ENCODE measurements at places on chromosomes 1 and 21.

DNA sequence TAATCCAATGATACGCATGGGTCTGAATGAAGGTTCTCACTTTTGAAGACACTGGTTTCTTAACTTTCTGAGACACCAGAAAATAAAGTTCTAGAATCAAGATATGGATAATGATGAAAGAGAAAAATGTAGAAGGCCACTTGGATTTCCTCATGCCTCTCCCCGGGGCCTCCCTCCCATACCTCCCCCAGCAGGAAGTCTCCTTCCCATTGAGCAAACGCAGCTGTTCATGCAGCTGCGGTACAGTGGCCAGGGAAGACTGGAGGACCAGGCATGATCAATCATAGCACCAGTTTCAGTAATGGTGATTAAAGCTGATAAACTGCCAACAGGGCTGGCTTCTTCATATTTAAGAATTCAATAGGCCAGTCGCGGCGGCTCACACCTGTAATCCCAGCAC lies 10.9 kb upstream of the UBR4 start:
- DNase-seq: no peak

DNA sequence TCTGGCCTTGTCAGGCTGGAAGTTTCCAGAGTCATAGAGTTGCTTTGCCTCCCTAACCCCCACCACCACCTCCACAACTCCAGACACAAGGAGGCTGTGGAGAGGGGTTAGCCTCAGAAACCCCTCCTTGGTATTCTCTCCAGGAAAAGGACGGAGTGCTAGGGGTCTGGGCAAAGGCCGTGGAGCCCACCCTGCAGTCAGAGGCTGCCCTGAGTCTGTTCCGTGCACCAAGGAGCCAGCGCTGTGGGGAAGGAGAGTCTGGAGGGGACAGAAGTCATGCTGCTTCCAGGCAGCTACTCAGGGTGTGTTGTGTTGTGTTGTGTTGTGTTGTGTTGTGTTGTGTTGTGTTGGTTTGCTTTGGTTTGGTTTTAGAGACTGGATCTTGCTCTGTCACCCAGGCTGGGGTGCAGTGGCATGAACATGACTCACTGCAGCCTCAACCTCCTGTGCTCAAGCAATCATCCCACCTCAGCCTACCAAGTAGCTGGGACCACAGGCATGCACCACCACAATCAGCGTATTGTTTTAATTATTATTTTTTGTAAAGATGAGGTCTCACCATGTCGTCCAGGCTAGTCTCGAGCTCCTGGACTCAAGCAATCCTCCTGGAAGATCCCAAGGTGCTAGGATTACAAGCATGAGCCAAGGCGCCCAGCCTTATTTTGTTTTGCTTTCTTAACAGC lies 122.2 kb upstream of the TMEM51 start:
- DNase-seq: no peak

DNA sequence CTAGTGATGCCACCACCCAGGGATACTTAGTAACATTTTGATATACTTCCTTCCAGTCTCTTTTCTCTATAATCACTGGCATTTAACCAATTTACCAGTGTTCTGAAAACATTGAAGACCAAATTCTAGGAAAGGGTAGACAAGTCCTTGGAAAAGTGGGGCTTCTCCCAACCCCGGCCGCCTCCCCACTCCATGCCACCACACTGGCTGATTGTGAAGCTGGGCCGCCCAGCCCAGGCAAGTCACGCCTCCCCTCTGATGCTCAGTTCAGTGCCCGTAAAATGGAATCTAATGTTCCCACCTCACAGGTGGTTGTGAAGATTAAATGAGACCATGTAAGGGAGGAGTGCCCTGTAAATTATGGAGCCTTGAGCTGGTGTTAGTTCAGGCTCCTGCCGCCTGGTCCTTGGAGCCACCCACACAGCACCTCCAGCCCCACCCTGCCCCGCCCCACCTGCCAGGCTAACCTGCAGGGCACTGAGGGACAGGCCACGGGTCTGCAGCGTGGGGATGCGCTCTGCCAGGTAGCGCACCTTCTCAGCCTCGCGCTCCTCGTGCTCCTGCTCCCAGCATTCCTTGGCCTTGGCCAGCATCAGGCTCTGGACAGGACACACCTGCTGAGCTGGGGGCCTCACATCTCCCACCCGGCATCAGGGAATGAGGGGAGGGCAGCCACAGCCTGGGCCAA lies 7.3 kb downstream of the TNNI1 start:
- no peak for DNase-seq

GRCh38 chr1:218345673-218346390 lies 696 bp downstream of the TGFB2 start:
- peak; percentile 14 for DNase-seq

- no peak for DNase-seq
Measured at GRCh38 chr1:185404907-185405568, 88.0 kb upstream of the IVNS1ABP start.

- no peak for DNase-seq
Measured at GRCh38 chr1:231927431-231927830, 300.8 kb downstream of the DISC1 start.

DNA sequence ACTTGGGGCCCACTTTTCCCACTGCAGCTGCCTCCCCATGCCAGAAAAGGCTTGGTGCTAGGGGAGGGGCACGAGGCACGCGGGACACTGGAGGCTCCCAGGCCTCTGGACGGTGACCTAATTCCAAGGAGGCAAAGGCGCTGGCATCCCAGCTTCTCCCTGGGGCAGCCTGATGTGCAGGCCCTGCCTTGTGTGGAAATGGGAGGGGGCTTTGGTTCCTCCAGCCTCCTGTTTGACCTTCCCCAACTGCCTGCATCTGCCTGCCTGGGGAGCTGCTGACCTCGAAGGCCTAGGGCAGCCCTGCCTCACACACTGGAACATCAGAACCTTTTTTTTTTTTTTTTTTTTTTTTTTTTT lies 39.9 kb downstream of the KIAA1614 start:
- no peak for DNase-seq

DNA sequence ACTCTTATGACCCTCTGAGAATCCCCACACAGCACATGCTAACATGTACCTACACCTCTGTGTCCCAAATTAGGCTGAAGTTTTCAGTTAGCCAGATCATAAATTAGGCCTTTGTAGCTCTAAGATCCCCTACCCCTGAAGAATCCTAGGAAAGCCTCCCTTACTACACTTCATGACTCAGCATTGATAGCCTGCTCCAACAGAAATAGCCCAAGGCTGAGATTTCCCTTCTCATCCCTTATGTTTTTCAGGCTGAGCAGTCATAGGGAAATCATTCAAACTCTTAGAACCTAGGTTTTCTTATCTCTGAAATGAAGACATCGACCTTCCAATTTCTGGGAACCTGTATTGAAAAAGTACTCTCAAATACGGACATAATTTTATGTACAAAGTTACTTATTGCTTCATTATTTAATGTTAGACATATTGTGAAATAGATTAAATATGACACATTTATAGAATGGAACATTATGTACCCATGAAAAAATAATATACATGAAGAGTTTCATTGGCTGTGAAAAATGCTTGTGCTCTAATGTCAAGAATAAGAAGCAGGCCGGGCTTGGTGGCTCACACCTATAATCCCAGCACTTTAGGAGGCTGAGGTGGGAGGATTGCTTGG lies 122.4 kb upstream of the UBE2U start:
- no peak for DNase-seq

GRCh38 chr1:246335151-246335550 lies 171.9 kb downstream of the SMYD3 start:
- no peak for DNase-seq

- DNase-seq: no peak
Measured at GRCh38 chr21:44571296-44571695, 2.2 kb upstream of the KRTAP10-4 start.

GRCh38 chr1:239913141-239913585 lies 178.5 kb upstream of the FMN2 start:
- no peak for DNase-seq

GRCh38 chr1:20729155-20729931 lies 3.2 kb downstream of the SH2D5 start:
- no peak for DNase-seq

GRCh38 chr1:28480308-28480707 lies 25.5 kb upstream of the RCC1 start:
- DNase-seq: no peak

DNA sequence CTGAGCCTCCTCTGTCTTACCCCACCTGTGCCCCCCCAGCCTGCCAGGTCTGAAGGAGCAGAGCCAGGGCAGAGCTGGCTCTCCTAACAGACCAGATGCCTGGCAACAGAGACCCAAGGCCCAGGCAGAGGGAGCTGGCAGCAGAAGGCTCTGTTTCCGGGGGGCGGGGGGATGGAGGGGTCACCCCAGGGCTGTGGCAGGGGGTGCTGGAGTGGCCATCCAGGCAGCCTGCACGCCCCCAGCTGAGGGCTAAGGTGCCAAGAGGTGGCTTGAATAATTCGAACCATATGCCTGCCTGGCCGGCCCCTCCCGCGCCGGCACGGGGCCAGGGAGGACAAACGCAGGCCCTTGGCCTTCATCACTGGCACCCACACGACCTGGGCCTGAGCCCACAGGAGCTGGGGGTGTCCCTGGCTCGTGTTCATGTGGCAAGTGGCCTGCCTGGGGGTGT lies 16.0 kb upstream of the PLEKHG5 start:
- DNase-seq: no peak

DNA sequence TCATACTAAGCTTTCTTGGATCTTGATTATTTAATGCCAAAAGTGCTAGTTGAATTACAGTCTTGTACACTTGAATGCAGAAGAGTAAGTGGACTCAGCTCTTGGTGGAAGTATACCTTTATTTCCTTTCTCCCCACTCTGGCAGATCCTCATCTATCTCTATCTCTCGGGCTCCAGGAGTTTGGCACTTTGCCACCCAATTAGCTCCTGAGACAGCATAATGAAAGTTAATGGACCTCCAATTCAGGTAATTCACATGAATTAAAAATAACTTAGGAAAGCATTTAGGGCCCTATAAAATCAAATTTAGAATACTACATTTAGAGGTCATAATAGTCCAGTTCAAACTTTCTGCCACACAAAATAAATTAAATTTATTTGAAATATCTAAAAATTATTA lies 67.4 kb downstream of the OLFM3 start:
- DNase-seq: no peak

GRCh38 chr1:77506771-77507170 lies 175.7 kb downstream of the ZZZ3 start:
- DNase-seq: no peak

DNA sequence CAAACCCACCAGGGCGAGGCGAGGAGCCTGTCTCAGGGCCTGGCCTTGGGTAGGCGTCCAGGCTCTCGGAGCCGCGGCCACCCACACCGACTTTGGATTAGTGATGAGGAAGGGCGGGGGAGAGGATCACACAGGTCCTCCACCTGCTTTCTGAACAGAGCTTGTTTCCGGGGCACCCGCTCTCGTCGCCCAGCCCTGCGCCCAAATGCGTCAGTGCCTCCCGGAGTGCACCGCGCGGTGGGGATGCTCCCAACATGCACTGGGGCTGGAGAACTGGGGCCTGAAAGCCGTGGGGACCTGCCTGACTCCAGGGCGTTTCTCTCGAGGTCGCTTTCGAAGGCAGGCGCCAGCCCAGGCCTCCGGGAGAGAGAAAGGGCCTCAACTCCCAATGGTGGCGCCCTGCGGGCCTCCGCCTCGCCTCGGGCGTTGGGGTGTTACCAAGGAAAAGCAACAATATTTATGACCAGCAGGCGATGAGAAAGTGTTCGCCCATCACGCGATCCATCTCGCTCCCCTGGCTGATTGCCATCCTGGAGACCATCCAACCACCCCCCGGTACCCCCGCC lies 8.9 kb upstream of the LHX8 start:
- no peak for DNase-seq

DNA sequence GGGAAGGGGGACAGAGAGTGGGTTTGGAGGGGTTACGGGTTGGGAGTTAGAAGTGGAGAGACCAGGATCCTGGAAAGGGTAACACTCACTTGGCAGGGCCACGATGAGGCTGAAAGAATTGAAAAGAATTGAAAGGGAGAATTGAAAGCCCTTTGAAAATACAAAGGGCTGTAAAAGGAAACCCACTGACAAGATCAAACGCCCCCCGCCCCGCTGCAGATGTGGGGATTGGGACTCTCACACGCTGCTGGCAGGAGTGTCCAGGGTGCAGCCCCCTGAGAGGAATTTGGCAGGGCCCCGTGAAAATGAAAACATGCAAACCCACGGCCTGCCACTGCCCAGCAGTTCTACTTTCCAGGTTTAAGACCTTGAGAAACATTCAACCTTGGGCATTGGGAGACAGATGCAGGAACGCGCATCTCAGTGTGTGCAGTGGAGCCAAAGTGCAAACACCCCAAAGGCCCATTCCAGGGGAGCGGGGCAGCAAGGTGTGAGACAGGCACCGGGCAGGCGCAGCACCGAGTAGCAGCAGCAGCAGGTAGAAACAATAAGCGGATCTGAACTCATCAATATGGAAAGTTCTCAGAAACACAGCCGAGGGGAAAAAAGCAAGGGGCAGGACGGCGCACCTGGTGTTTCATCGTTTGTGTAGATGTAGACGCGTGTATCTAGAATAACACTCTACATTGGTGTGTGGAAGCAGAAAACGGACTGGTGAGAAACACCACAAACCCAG lies 8.3 kb upstream of the TNFRSF1B start:
- no peak for DNase-seq

GRCh38 chr1:8510041-8510823 lies 192.3 kb downstream of the SLC45A1 start:
- DNase-seq: peak; percentile 42

- DNase-seq: no peak
Measured at GRCh38 chr1:185500001-185500626, 183.1 kb upstream of the IVNS1ABP start.

DNA sequence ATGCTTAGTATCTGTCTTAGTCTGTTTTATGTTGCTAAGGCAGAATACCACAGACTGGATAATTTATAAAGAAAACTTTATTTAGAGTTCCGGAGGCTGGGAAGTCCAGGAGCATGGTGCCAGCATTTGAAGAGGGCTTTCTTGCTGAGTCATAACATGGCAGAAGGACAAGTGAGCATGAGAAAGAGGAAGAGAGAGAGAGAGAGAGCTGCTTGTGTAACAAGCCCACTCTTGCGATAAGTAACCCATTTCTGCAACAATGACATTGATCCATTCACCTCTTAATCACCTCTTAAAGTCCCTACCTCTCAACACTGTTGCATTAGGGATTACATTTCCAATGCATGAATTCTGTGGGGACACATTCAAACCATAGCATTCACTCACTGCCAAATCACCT lies 11.7 kb upstream of the MYOCOS start:
- no peak for DNase-seq

DNA sequence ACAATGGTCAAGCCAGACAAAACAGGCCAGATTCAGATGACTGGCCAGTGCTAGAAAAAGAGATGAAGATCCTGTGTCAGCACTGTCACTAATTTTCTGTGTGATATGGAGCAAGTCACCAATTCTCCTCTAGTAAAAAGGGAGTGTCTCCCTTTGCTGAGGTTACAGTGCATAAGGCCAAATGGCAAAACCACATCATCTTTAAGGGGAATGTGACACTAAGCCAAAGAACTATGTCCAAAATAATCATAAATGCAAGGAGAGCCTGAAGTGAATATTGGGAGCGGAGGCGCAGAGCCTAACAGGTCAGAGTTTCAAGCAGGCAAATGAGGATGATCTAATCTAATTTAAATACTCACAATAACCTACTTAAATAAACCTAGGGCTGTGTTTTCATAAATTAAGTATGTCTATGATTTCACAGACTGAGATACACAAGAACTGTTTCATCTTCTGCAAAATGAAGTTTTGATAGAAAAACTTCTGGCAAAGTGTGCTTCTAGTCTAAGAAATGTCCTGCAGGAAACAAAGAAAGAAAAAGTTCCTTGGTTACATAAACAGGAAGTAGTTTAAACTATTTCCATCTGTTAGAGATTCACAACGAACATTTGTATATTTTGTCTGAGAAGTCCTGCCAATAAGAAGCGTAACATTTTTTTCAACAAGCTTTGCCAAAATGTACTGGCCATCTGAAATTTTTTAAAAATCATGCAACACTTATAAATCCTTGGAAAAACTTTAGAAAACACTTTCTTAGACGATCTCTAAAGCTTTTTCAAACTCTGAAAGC lies 290.2 kb downstream of the LRRC40 start:
- no peak for DNase-seq

- no peak for DNase-seq
Measured at GRCh38 chr1:85991261-85991660, 165.3 kb downstream of the COL24A1 start.

All from stimulated activated CD4-positive, alpha-beta T cell treated with anti-CD3 and anti-CD28 coated beads, Interleukin-12 subunit alpha, Interleukin-12 subunit beta, amount 100 ng/mL, for 4 hours (primary cell).